ENCODE measurements at places on chromosomes 3 and 15.

- DNase-seq: no peak
These were observed 62.9 kb upstream of the FNDC3B start for GRCh38 chr3:171976526-171976925.

- no peak for DNase-seq
These were observed 44.7 kb upstream of the SELENOK start for GRCh38 chr3:53936347-53936746.

- DNase-seq: no peak
These were observed 12.4 kb downstream of the ITGA11 start for GRCh38 chr15:68419301-68420175.

- peak; percentile 48 for DNase-seq
These were observed 1.3 kb downstream of the ADAMTS9 start for GRCh38 chr3:64686446-64686908.

DNA sequence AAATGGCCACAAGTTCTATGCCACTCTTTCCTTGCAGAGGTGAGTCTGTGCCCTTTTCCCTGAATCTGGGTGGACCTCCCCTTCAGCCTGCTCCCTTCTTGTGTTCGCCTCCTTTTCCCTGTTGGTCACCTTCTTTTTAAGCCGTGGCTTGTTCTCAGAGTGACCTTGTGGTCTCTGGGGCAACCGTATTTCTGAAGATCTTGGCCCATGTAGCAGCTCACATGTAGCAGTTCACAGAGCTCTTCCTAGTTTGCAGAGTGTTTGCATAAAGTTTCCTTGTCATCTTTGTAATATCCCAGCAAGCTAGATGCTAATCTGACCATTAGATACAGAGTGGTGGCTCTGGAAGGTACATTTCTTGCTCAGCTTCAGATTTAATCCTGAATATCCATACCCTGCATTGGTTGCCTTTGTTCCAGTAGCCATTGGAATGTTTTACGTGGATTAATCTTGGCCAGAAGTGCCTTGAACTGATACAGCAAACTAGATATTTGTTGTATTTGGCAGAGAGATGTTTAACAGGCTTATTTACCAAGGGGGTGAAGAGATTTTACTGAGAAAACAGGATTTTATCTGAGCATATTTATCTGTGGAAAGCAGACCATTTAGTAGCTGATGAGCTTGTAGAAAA, 40.7 kb upstream of the BSN start:
- no peak for DNase-seq

- DNase-seq: no peak
These were observed 43.2 kb upstream of the EPHB1 start for GRCh38 chr3:134751831-134752230.

DNA sequence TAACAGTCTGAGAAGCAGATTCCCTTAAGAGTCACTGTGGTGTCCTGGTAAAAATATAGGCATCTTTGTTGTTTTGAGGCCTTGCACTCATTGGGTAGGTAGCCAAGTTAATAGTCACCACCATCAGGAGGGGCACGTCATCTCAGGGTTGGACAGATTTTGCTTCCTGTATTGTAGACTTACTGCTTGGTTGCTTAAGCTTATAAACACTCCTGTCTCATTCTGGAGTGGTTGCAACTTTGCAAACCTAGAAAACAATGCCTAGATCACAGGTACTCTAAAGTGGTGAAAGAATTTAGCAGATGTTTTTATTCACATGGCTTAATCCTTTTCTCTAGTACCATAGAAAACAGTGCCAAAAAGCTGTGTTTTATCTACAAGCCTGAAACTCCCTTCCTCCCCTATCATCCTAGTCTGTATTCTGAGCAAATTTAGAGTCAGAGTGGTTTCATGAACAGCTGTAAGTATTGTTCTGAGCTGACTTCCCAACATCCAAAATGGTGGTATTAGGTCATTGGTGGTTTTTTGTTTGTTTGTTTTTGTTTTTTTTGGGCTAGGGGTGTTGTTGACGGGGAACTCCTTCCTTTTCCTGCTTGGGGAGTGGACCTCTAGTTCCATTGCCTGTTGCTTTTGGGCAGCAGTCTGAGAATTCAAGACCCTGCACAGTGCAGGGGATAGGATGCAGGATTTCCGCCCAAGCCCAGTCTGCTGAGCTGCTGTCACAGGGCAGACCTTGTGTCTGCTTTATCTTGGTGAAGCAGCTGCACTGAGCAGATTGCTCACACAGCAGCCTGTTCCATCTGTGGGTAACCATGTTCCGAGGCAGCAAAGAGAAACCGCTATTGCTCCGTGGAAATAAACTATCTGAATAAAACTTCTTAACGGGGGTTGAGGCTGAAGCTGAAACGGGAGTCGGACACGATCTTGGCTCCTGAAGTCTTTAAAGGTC, 202.0 kb downstream of the AKAP13 start:
- no peak for DNase-seq

- no peak for DNase-seq
These were observed 30.1 kb downstream of the FBLN2 start for GRCh38 chr3:13579063-13579462.

- DNase-seq: no peak
These were observed 55.0 kb downstream of the CNTN6 start for GRCh38 chr3:1147819-1148218.

All from urothelium cell line (cell line).